ENCODE measurements at places on chromosomes 4 and X.

GRCh38 chrX:2828344-2828958, at the start of gene GYG2:
Gene GYG2 (plus strand): TSS chrX:2828930. CDS start chrX:2830189, 1,259 bp downstream.
- DNase-seq: peak; percentile 47

DNA sequence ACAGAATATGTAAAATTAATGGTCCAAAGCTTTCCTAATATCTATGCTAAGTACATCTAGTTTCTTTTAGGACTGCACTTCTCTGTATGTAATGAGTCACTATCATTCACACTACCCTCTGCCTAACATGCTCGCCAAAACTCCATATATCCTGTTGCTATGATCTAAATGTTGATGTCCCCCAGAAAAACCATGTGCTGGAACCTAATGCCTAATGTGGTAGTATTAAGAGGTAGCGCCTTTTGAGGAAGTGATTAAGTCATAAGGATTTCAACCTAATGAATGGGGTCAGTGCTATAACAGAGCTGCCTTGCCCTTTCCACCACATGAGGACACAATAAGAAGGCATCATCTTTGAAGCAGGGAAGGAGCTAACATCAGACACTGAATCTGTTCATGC, 34.9 kb upstream of the NFKB1 start:
- DNase-seq: no peak

DNA sequence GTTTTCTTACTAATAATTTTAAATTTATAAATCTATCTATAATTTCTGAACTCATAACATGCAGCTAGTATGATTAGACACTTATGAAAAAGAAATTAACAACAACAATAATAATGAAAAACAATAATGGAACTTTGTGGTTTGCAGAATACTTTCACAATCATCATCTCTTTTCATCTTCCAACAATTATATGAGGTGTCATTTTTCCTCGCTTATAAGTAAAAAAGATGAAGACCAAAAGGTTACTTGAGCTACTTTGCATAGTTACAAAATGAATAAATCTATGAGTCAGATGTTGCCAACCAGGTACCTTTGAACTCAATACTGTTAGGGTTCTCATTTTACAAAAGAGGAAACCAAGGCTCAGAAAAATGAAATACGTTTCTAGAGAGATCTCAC, 98.5 kb upstream of the ELOVL6 start:
- no peak for DNase-seq

DNA sequence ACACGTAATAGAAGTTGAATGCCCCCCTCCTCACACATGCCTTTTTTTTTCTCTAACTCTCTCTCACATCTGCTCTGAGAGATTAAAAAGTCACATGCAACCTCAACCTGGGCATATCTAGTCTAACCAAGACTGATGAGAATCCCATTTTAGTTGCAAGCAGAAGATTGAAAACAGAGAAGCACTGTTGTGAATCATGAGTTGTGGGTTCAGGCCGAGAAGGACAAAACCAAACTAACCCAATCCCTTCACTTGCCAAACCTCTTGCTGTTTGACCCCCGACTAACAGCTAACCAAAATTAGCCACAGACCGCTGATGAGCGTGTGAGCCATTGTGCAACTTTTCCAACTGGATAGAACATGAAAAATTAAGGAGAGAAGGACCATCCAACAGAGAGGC, 31.8 kb downstream of the CXCL1 start:
- no peak for DNase-seq
